ENCODE measurements at places on chromosomes 6 and 20.
A peak's percentile ranks its signal among the peaks of the same experiment; 100 is the strongest.

- DNase-seq, result peak; percentile 68
Measured at GRCh38 chr20:38460040-38460623, 12.5 kb upstream of the RALGAPB start.

DNA sequence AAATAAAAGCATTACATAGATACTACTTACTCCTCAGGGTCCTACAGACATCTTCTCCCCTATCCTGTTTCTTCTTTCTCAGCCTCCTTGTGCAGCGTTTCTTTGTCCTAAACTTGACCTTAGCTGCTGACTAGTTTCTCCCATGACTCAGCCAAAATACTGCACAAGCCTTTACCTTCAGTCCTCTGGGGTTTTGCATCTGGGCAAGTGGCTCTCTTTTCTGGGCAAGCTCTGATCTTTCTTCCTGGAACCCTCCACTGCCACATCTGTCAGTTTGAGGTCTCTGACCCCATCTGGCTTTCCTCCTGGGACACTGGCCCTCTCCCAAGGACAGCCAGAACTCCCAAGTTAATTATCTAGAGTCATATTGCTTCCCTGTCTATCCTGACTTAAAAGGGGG, 838.4 kb downstream of the DHX35 start:
- no peak for DNase-seq

DNA sequence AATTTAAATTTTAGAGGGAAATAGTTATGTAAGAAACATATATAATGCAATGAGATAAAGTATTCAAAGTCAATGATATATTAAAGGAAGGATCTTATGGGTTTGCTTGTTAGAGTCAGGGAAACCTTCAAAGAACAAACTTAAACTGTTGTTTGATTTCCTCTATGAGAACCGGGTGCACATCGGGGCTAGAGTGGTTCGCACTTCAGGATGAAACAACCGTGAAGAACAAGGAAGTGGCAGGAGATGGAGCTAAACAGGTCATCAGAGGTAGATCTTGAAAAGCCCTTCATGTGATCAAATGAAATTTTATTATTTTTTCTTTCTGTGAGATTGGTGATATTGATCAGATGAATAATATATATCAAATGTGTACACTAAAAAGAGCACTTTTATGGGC, 951.9 kb upstream of the FLRT3 start:
- DNase-seq, result no peak

DNA sequence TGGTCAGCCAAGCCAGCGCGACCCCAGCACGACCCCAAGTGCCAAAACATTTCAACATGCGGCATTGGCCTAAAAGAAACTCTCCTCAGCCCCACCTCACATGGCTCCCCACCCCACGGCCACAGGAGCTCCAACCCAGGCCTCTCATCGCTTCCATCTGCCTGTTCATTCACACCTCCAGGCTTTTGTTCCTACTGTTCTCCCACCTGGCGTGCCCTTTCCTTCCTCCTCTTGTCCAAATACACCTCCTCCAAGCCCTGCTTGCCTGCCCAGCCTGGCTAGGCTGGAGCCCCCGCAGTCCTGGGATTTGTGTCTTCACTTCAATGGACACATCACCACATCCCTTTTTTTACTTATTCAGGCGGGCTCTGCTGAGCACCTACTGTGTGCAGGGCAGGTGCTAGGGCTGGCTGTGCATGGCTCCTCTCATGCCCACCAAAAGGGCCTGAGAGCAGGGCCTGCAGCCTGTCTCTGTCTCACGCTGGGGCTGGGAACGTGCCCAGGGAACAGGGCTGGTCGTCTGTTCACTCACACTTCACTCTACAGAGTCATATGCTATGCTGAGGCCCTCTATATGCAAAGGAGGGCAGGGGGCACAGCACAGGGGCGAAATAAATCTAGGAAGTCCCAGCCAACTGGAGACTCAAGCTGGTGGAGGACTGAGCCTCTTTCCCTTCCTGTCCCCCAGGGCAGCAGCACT, 61.1 kb downstream of the GRM4 start:
- no peak for DNase-seq

GRCh38 chr6:141394565-141395051, 738.1 kb upstream of the GJE1 start:
- no peak for DNase-seq

DNA sequence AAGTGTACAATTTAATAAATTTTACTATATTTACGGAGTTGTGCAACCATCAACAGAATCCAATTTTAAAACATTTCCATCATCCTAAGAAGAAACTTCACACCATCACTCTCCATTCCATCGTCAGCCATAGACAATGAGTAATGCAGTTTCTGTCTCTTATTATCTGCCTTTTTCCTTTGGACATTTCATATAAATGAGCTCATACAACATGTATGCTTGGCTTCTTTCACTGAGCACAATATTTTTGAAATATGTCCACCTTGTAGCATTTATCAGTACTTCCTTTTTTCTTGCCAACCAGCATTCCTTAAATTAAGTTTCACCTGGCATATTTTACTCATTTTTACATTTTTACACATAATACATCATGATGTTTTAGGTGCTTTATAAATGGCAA, 22.7 kb upstream of the HIVEP1 start:
- DNase-seq, result no peak

DNA sequence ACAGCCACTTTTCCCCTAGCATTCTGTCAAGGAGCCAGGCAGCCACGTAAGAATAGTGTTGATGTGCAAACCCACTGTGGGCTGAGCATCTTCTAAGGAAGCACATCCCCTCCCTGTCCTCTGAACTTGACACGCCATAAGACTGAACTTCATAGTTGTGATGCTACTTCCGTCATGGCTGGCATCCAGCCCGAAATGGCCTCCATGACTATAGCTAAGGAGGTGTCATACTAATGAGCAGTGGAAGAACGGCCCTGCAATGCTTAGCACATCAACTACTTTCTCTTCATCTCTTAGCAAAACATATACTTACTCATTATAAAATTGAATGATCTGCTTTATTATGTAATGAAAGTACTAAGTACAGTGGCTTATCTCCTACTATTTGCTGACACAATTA, 110.2 kb downstream of the GJA10 start:
- no peak for DNase-seq

All from brain pericyte (primary cell).